H9 (cell line): ENCODE measurements at places on chromosomes 5 and 9.

DNA sequence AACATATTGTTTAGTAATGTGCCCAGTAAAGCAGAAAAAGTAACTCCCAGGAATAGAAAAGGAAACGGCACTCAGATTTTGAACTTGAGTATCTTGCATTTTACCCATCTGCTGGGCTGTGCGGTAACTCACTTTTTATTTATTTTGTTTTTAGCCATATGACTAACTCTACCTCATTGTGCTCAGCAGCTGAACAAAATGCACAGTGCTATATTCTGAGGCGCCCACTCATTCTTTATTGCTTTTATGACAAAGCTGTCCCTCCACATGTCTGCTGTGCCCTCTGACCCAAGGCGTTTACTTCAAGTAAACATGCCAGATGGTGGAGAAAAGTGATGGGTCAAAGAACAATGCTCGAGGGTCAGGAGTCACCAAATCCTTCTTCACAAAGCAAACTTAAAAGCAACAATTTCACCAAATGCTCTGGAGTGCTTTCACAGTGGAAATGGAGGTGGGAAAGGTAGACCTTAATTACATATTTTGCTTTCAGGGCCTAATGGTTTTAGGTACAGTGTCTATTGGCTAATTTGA, 215.2 kb upstream of the ELAVL2 start:
- no peaks in the 10 kb centered on the region; the same call in 1 of the 2 replicates for H3K4me1 ChIP-seq
- H3K36me3 ChIP-seq: no peaks in the 10 kb centered on the region
- DNase-seq: no peak
- no peaks in the 10 kb centered on the region for H3K27me3 ChIP-seq
- no peak overlapping the region for H3K27ac ChIP-seq

DNA sequence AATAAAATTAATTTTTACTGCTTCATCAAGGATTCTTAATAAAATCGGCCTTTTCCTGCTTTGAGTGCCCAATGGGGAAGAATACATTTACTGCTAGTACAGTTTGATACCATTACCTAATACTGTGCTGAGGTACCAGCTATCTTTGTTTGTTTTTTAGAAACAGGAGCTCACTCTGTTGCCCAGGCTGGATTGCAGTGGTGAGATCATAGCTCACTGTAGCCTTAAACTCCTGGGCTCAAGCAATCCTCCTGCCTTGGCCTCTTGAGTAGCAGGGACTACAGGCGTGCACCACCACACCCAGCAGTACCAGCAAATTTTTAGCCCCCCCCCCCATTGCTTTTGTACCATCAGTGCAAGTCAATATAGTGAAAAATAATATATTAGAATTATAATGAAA, 13.6 kb upstream of the ANKHD1 start:
- no peak overlapping the region for H3K4me3 ChIP-seq
- H3K27me3 ChIP-seq: no peaks in the 10 kb centered on the region
- no peak for DNase-seq
- H3K27ac ChIP-seq: no peak overlapping the region
- H3K4me1 ChIP-seq: no peaks in the 10 kb centered on the region
- no peaks in the 10 kb centered on the region for H3K36me3 ChIP-seq

- H3K27me3 ChIP-seq: no peaks in the 10 kb centered on the region
- no peaks in the 10 kb centered on the region for H3K4me1 ChIP-seq
- H3K4me3 ChIP-seq: no peak overlapping the region
- no peak overlapping the region for H3K27ac ChIP-seq
- H3K36me3 ChIP-seq: peaks cover 3% of the 10 kb centered on the region; the same call in 1 of the 3 replicates
Observed at GRCh38 chr9:13911473-13911872, 402.5 kb downstream of the NFIB start.

GRCh38 chr5:142293486-142293885, 31.3 kb downstream of the SPRY4 start:
- H3K4me3 ChIP-seq: no peak overlapping the region
- peaks cover 15% of the 10 kb centered on the region for H3K4me1 ChIP-seq
- no peaks in the 10 kb centered on the region for H3K27me3 ChIP-seq
- no peak for DNase-seq
- H3K27ac ChIP-seq: no peak overlapping the region

- H3K36me3 ChIP-seq: peaks cover 13% of the 10 kb centered on the region
- H3K27me3 ChIP-seq: no peaks in the 10 kb centered on the region
- no peak overlapping the region for H3K27ac ChIP-seq
Observed at GRCh38 chr5:179762781-179763176, 30.2 kb downstream of the MAML1 start.

DNA sequence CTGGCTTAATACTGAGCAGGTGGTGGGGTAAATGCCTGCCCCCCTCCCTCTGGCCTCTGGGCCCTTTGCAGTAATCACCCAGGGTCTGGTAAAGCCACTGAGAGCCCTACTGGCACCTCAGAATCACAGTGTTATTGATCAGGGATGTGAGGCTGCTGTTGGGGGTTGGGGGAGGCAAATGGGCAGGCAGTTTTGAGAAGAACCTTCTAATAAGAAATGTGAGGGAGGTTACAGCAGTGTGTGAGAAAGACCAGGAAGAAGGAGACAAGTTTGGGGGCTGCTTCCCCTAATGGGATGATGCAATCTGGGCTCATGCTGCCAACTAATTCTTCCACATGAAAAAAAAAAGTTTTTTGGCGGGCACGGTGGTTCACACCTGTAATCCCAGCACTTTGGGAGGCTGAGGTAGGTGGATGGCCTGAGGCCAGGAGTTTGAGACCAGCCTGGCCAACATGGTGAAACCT, 3.1 kb upstream of the B4GALT7 start:
- peaks cover 39% of the 10 kb centered on the region for H3K36me3 ChIP-seq
- peaks cover 3% of the 10 kb centered on the region; the same call in 1 of the 2 replicates for H3K4me1 ChIP-seq
- H3K27ac ChIP-seq: no peak overlapping the region
- DNase-seq: no peak

GRCh38 chr5:141245250-141245717, at the start of gene PCDHB15:
Gene PCDHB15, plus strand, starts transcription at chr5:141245395. Its CDS starts 184 bp downstream, at chr5:141245579.
- peak; percentile 65 for DNase-seq
- no peaks in the 10 kb centered on the region for H3K27me3 ChIP-seq
- no peak within 1 kb of the TSS for H3K27ac ChIP-seq
- no peaks in the 10 kb centered on the region for H3K4me1 ChIP-seq

DNA sequence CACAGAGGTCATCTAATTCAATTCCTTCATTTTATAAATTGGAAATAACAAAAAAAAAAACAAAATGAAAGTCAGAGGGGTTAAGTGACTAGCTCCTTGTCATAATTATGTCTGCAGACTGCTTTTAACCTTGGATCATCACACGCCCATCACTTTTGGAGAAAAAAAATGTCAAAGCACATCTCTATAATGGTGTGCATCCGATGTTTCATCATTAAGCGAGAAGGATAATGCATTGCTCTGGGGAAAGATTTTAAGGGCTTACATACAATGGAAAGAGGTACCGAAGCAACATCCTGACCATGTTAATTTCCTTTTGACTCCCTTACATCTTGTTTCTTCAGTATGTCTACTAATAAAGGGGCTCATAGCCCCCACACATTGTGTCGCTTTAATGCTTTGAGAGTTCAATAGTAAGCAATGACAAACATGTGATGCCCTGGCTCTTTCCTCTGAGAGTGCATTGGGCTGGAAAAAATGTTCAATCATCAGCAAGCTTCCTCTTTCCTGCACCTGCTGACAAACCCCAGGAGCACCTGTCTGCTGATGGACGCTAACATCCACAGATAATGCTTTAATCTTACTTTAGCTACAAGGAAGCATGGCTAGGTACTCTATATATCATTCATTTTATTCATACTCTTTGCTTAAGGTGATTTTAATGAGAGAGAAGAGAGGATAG, 242.2 kb downstream of the SMARCA2 start:
- no peaks in the 10 kb centered on the region for H3K4me1 ChIP-seq
- H3K27ac ChIP-seq: no peak overlapping the region
- H3K36me3 ChIP-seq: peaks cover 7% of the 10 kb centered on the region
- H3K4me3 ChIP-seq: no peak overlapping the region
- no peaks in the 10 kb centered on the region for H3K27me3 ChIP-seq
- DNase-seq: no peak

- no peak for DNase-seq
- no peak overlapping the region for H3K4me3 ChIP-seq
- no peaks in the 10 kb centered on the region for H3K27me3 ChIP-seq
- H3K36me3 ChIP-seq: no peaks in the 10 kb centered on the region
- H3K27ac ChIP-seq: no peak overlapping the region
Observed at GRCh38 chr5:126508251-126508961, 85.2 kb downstream of the GRAMD2B start.

DNA sequence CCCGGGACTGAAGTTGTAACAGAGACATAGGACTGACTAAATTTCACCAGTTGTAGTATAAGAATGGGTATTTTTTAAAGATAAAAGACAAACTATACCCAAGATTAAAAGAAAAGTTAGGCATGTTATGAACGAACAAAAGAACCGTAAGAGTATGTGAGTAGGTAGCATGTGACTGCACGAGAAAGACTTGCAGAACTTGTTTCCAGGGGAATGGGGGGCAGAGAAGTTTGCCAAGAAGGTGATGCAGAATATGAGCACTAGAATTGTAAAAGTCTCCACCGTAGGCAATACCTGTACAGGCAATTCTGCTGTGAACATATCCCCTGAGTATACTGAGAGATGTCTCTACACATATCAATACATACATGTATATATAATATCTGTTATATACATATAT, 614.7 kb downstream of the PRELID2 start:
- no peaks in the 10 kb centered on the region for H3K36me3 ChIP-seq
- no peak for DNase-seq
- H3K27me3 ChIP-seq: no peaks in the 10 kb centered on the region
- no peak overlapping the region for H3K4me3 ChIP-seq
- no peak overlapping the region for H3K27ac ChIP-seq

- H3K4me3 ChIP-seq: no peak overlapping the region
- H3K36me3 ChIP-seq: no peaks in the 10 kb centered on the region
- DNase-seq: peak; percentile 88
- H3K27me3 ChIP-seq: no peaks in the 10 kb centered on the region
- H3K27ac ChIP-seq: no peak overlapping the region
Observed at GRCh38 chr9:33415501-33416038, 13.2 kb upstream of the AQP7 start.

DNA sequence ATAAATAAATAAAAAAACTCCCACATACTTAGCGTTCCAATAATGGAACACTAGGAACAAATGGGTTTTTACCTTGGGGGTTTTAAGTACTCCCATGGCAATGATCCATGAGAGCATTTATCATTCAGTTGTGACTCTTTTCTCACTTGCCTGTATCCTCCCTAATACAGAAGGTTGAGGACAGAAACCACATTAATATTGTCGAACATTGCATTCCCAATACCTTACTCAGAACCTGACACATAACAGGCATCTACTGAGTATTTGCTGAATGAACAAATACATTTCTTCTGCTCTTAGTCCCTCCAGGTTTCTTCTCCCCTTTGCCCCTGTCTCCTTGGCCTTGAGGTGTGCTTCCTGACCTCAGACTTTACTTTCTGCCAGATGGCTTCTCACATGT, 175.9 kb downstream of the CEMIP2 start:
- peaks cover 19% of the 10 kb centered on the region for H3K36me3 ChIP-seq
- H3K4me1 ChIP-seq: no peaks in the 10 kb centered on the region
- H3K27ac ChIP-seq: no peak overlapping the region

- H3K4me3 ChIP-seq: no peak overlapping the region
- no peak for DNase-seq
- no peaks in the 10 kb centered on the region for H3K4me1 ChIP-seq
- H3K27ac ChIP-seq: no peak overlapping the region
- no peaks in the 10 kb centered on the region for H3K36me3 ChIP-seq
- no peaks in the 10 kb centered on the region for H3K27me3 ChIP-seq
Observed at GRCh38 chr5:158410976-158411375, 552.0 kb upstream of the CLINT1 start.

GRCh38 chr5:167886196-167886595, 405.2 kb upstream of the WWC1 start:
- H3K4me3 ChIP-seq: no peak overlapping the region
- H3K36me3 ChIP-seq: no peaks in the 10 kb centered on the region
- H3K27me3 ChIP-seq: no peaks in the 10 kb centered on the region
- peaks cover 6% of the 10 kb centered on the region; the same call in 1 of the 2 replicates for H3K4me1 ChIP-seq
- no peak overlapping the region for H3K27ac ChIP-seq

DNA sequence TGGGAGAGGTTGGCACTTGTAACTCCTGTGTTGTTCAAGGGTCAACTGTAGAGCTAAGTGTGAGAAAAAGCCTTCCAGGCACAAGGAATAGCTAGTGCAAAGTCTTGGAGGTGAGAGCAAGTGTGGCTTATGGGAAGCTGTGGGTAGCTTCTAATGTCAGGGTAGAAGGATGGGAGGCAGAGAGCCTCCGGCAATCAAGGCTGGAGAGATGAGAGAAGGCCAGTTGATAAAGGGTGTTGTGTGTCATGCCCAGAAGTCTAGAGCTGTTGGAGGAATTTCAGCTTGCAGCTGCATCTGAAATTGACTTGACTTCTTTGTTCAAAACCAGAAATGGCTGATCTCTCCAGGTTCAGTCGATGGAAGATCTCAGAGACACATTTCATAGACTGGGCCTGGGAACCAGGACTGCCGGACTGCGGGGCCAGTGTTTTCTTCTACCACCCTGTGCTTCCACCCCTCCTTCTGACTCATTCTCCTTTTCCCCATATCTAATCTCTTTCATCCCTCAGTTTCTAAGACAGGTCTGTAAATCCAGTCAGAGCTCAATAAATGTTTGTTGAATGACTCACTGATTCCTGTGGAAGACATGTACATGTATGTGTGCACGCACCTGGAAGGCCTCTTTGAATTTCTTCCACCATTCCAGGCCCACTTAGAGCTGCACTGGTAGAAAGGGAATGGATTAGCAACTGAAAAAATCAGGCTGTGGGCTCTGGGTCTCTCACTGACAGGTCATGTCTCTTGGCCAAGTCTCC, 67.8 kb upstream of the KLF4 start:
- H3K4me3 ChIP-seq: no peak overlapping the region
- no peaks in the 10 kb centered on the region for H3K36me3 ChIP-seq
- no peak overlapping the region for H3K27ac ChIP-seq
- no peaks in the 10 kb centered on the region for H3K4me1 ChIP-seq
- DNase-seq: no peak
- H3K27me3 ChIP-seq: no peaks in the 10 kb centered on the region

- H3K36me3 ChIP-seq: no peaks in the 10 kb centered on the region
- no peak overlapping the region for H3K27ac ChIP-seq
- no peak overlapping the region for H3K4me3 ChIP-seq
- H3K27me3 ChIP-seq: no peaks in the 10 kb centered on the region
- no peaks in the 10 kb centered on the region for H3K4me1 ChIP-seq
- no peak for DNase-seq
Observed at GRCh38 chr5:73367650-73368049, 80.9 kb downstream of the FOXD1 start.

GRCh38 chr5:17426104-17426749, 71.8 kb upstream of the TAF11L2 start:
- no peak overlapping the region for H3K27ac ChIP-seq
- H3K27me3 ChIP-seq: no peaks in the 10 kb centered on the region
- H3K36me3 ChIP-seq: no peaks in the 10 kb centered on the region
- H3K4me3 ChIP-seq: no peak overlapping the region
